Left renal pelvis (tissue), 4 donors: ENCODE measurements at places on chromosomes 2 and 18. TPM values are rescaled to one million over a fixed set of nuclear protein-coding genes. Genes with fewer than 3 reads are reported as not detected.

The ALLC gene
- polyA plus RNA-seq: not detected

DNA sequence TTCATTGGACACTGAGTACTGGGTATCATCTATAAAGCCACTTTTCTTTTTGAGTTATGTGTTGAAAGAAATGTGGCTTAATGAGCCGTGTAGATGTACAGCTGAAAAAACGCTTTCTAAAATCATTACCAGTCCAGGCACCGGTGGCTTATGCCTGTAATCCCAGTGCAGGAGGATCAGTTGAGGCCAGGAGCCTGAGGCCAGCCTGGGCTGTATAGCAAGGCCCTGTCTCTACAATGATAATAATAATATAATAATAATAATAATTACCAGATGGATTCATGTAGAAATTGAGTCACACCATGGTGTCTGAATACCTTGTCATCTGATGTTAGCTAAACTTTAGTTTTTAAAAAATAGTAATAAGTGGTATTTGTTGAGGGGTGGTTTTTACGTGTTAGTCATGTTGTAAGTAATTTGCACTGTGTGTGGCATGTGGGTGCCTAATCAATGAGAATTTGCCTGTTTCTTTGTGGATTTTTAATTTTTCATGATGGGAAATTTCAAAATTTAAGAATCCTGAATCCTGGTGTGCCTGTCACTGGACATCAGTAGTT lies 30.1 kb downstream of the NCK2 start:
- no peak for DNase-seq

DNA sequence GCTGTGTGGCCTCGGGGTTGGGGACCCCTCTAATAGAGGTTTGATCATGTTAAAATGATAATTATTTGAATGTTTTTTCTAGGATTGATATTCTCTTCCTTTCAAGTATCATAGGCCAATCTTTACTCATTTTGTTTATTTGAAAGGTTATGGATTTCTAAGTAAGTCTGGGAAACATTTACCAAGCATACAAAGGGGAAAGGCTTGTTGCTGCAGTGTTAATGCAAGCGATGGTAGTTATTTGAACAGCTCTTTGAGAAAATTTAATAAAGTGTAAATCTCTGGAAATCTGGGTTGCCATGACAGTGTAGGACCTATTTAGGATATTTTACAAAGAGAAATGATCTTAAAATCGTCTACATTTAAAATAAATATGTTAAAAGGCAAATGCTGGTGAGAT lies 56.1 kb downstream of the SPTBN1 start:
- DNase-seq: no peak

DNA sequence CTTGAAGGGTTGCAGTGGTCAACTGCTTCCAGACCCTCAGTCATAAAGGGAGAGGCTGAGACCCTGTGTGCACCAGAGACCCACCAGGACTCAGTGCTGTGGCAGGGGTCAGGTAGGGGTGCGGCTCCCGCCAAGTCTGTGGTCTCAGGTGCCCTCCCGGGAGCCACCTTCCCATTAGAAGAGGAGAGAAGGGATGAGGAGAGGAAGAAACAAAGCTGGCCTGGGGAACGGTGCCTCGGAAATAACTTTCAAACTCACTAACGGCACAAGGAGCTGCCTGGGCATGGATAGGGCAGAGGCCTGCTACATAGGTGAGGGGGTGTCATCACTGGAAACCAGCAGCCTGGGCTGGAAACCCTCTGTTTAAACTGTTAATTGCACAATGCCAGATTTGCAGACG lies 84.9 kb downstream of the TPO start:
- no peak for DNase-seq

DNA sequence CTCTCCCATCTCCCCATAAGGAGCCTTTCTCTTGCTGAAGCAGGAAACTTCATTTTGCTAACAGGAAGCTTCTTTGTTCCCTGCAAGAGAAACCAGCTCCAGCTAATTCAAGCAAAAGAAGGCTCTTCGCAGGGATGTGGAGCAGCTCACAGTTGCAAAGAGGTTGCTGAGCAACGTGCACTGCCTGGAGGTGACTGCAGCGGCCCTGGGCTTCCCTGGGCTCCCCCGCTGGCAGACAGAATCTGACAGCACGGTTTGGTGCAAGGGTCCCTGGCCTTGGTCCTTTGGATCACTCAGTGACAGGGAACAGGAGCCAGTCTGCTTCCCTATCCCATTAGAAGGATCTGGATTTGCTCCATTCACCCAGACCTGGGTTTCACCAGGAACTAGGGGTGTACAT lies 25.8 kb downstream of the GPR55 start:
- DNase-seq: no peak
